ENCODE measurements at places on chromosomes 7 and 10.
A peak's percentile ranks its signal among the peaks of the same experiment; 100 is the strongest.

DNA sequence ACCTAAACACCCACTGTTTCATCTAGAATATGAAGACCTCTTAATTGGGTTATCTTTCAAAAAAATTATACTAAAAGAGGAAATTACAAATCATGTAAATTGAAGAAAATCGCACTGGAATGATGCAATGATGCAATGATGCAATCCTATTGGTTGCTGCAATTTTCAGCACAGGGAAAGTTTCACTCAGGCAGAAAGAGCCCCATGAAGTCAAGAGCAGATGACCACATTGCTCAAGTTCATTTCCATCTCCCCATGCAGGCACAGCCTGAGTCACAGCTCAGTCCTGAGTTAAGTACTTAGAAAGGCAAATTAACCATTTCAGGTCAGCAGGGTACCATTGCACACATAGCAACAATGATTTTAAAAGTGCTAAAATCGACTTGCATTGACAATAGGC, 180.3 kb upstream of the MYO3A start:
- no peak for DNase-seq

DNA sequence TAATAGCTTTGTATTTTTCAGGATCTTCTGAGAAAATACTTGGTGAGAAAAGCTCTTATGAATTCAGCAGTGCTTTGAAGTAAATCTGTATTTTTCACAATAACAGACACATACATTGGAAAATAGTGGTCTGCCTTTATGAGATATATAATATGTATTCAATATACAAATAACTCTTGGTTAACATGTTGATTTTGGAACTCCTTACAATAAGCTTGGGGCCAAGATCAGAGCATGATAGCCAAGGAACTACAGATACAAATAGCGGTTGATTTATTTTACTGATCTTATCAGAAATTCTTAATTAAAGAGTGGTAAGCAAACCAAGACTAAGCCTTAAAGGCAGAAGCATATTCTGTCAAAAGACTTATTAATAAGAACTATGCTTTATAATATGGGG, 24.5 kb upstream of the NXPH1 start:
- no peak for DNase-seq

GRCh38 chr10:55330486-55330885, 529.5 kb upstream of the PCDH15 start:
- DNase-seq, result no peak

- no peak for DNase-seq
Observed at GRCh38 chr10:117275121-117275520, 34.2 kb downstream of the SLC18A2 start.

- no peak for DNase-seq
Observed at GRCh38 chr10:20489961-20490360, 407.1 kb downstream of the NEBL start.

DNA sequence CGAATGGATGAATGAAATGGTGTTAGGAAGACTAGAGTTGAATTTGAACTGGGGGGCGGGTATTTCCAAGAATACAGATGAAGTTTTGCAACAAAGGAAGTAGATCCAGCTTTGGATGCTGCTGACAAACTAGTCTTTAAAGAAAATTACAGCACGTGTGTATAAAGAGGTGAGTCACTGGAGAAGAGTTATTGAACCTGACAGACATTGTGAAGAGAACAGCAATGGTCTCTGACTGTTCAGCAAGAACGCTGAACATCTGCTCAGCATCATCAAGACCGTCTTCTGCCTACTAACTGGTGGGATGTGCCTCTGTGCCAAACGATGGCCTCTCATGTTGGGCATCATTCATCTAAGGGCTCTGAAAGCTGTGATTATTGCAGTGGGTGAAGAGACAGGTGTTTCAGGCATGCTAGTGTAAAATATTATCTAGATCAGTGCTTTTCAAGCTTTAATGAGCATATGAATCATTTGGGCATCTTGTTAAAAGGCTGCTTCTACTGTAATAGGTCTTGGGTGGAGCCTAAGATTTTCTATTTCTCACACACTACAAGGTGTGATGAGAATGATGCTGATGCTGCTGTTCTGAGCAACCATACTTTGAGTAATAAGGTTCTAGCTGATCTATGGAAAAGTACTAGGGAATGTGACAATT, 291.3 kb downstream of the PTEN start:
- no peak for DNase-seq

DNA sequence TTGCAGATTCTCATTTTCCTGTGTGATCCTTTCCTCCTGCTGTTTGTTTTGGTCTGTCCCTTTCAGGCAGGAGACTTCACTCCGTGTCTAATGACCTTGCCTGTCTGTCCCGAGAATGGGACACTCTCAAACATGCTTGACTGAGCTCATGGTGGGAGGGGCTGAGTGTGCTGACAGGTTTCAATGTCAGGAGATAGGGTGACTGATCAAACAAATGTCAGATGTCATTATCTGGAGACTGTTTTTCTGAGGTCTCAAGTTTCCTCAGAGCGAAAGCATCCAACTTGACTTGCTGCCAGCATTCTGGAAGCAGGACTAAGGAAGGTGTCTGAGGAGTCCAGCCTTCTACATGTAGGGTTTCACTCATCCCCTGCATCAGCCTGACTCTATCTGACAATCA, 228.8 kb upstream of the KIAA1217 start:
- no peak for DNase-seq

DNA sequence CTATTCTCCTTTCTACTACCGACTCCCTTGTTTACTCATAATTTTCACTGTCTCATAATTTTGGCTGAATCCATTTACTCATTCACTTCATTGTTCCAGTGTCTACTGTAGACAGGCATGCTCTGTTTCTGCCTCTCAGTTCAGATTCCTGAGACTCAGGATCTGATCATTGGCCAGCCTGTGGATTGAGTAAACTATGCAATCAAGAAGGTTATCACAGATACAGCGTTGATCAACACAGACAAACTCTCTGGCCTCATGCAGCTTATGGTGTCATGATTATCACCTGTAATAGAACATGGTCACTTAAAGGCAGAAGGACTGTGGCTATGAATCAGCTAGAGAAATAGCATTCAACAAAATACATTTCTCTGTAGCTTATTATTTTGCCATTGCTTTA, 86.0 kb downstream of the SEMA3E start:
- no peak for DNase-seq

GRCh38 chr10:124522933-124523871, 61.6 kb downstream of the LHPP start:
- no peak for DNase-seq

GRCh38 chr10:15322356-15322755, 48.7 kb downstream of the FAM171A1 start:
- no peak for DNase-seq

GRCh38 chr7:140571538-140572122, 69.0 kb downstream of the DENND2A start:
- no peak for DNase-seq

- no peak for DNase-seq
Observed at GRCh38 chr10:73340121-73340520, 18.5 kb downstream of the CFAP70 start.

- peak; percentile 44 for DNase-seq
Observed at GRCh38 chr7:43649755-43650274, 66.9 kb downstream of the STK17A start.

- no peak for DNase-seq
Observed at GRCh38 chr10:113036619-113037018, 86.6 kb downstream of the TCF7L2 start.

GRCh38 chr10:99654390-99655175, 4.7 kb upstream of the ENTPD7 start:
- no peak for DNase-seq

DNA sequence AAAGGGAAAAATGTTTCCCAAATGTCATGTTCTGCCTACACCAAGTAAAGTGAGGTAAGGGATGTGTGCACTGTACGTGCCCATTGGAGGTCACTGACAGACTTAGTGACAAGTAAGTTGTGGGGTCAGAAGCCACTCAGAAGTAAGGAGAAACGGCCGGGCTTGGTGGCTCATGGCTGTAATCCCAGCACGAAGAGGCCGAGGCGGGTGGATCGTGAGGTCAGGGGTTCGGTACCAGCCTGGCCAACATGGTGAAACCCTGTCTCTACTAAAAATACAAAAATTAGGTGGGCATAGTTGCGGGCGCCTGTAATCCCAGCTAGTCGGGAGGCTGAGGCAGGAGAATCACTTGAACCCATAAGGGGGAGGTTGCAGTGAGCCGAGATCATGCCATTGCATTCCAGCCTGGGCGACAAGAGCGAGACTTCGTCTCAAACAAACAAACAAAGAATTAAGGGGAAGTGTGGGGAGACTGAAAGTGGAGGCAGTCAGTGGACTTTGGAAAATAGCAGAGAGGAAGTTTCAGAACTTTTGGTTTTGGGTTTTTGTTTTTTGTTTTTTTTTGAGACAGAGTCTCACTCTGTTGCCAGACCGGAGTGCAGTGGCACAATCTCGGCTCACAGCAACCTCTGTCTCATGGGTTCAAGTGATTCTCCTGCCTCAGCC, 114.8 kb downstream of the WDFY4 start:
- no peak for DNase-seq

GRCh38 chr7:158120716-158121115, 466.9 kb downstream of the PTPRN2 start:
- DNase-seq, result no peak

DNA sequence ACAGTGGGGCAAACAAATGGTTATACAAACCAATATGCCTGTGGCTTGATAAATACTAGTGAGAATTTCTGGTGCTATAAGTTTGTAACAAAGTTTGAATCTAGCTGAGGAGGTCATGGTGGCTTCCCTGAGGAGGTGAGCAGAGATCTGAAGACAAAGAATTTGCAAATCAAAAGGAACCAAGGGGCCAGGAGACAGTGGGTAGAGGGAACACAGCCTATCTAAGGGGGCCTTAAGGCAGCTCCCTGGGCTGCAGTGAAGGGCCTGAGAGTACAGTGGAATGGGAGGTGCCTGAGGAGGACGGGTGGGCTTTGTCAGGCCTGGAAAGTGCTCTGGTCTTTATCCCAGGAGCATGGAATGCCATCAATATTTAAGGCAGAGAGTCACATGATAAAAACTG, 21.8 kb downstream of the RNF133 start:
- DNase-seq, result no peak

DNA sequence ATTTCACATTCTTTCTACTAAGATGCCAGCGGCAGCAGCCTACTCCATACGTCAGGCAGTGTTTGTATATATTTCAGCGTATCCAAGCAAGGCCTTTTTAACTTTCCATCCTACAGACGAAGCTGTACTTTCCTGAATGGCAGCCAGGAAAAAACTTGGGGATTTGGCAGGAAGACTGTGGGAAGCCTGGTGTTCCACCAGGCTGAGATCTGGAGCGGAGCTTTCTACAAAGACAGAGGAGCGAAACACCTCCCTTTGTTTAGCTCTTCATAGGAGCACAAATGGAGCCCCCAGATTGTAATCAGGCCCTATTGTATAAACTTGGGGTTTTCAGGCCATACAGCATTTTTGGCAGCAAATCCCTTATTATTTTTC, 143.8 kb downstream of the TES start:
- DNase-seq, result no peak

GRCh38 chr7:91918356-91918755, 22.3 kb upstream of the AKAP9 start:
- DNase-seq, result no peak

DNA sequence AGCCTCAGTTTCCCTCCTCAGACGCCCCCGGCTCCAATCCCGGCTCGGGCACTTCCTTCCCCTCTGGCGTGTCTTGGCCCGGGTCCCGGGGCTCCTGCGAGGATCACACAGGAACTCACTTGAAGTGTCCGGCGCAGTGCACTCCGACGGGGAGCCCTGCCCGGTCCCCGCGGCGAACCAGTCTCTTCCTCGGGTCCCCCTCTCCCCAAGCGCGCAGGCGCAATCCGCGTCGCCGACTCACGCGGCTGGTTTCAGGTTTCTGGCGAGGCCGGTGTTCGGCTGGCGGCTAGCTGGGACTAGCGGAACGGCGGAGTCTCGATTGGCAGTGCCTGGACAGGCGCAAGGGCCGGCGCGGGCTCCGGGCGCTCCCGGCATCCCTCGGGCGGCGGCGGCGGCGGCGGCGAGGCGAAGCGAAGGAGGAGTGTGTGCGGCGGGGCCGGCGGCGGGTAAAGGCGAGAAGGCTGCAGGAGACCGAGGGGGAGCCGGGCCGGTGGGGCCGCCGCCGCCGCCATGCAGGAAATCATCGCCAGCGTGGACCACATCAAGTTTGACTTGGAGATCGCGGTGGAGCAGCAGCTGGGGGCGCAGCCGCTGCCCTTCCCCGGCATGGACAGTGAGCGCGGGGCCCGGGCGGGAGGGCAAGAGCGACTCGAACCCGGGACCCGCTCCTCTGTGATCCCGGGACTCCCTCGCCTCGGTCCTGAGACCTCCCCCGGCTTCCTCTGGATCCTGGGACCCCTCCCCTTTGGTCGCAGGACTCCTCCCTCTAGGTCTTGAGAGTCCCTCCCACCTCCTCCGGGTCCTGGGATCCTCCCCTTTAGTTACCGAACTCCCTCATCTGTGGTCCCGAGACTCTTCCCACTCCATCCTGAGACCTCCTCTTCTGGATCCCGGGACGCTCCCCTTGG, at the start of the genes CPSF4 and PTCD1:
Gene CPSF4, plus strand, starts transcription at position 371 of the 908 bp plus-strand sequence. Its CDS starts 140 bp downstream, at position 511.
Gene PTCD1, minus strand, starts transcription at position 226 of the 908 bp plus-strand sequence. CDS start 3,556 bp downstream, outside the sequence.
- DNase-seq, result peak; percentile 74

DNA sequence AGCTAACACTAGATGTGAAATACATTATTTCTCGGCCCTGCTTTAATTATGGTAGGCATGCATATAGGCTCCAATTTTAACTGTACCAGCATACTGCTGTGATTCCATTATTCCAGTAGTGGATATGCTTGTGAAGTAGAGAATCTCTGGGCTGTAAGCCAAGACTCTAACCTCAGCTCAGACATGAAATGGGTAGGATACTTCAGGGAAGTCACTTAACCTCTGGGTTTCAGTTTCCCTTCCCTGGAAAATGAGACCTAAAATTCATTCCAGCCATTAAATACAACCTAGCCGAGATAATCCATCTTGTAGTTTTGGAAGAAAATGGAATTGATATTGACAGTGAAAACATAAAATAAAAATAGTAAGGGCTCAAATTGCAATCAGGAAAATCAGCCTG, 59.6 kb upstream of the TRIL start:
- DNase-seq, result no peak

- no peak for DNase-seq
Observed at GRCh38 chr7:52705768-52706167, 329.7 kb upstream of the POM121L12 start.

Measured in T-helper 9 cell (primary cell).